Right lobe of liver (tissue), 6 donors: ENCODE measurements at places on chromosomes 11 and 22. TPM values are rescaled to one million over a fixed set of nuclear protein-coding genes. Genes with fewer than 3 reads are reported as not detected.

INPPL1 gene
- total RNA-seq = 38.1 TPM

OR52N4 gene
- total RNA-seq = not detected

PIK3C2A gene
- total RNA-seq = 20.3 TPM

HOATZ gene
- not detected for total RNA-seq

PHLDA2 gene
- total RNA-seq = 10.1 TPM

MMP27 gene
- total RNA-seq = not detected

BAIAP2L2 gene
- total RNA-seq = 5.0 TPM

TSKU gene
- 66.1 TPM for total RNA-seq

RPUSD4 gene
- 16.5 TPM for total RNA-seq

NOX4 gene
- not detected for total RNA-seq

SOX6 gene
- 16.1 TPM for total RNA-seq

LRP4 gene
- total RNA-seq = 0.43 TPM

CARD18 gene
- total RNA-seq = not detected

L3MBTL2 gene
- 10.8 TPM for total RNA-seq

GCAT gene
- total RNA-seq = 22.8 TPM

PNPLA3 gene
- 62.3 TPM for total RNA-seq

ALDH3B1 gene
- 4.2 TPM for total RNA-seq

PRAME gene
- not detected for total RNA-seq

NRIP3 gene
- total RNA-seq = 0.31 TPM

KBTBD4 gene
- total RNA-seq = 6.5 TPM

DNHD1 gene
- total RNA-seq = 2.8 TPM

CTSD gene
- 689 TPM for total RNA-seq

TBCEL gene
- 9.6 TPM for total RNA-seq

CYP2D6 gene
- total RNA-seq = 348 TPM

C1QTNF5 gene
- 2.8 TPM for total RNA-seq

PNPLA5 gene
- not detected for total RNA-seq

ADORA2A gene
- 4.2 TPM for total RNA-seq
